ENCODE measurements at places on chromosomes 5 and 9. TPM values are rescaled to one million over a fixed set of nuclear protein-coding genes. Genes with fewer than 3 reads are reported as not detected.

TNFSF8 gene
- total RNA-seq: 1.6 TPM

WDR31 gene
- total RNA-seq: 2.1 TPM

SLCO4C1 gene
- total RNA-seq: 1.1 TPM

LRRC19 gene
- not detected for total RNA-seq

PCDHA3 gene
- 0.89 TPM for total RNA-seq

KCNIP1 gene
- total RNA-seq: 0.34 TPM

SLCO6A1 gene
- not detected for total RNA-seq

PITX1 gene
- total RNA-seq: 2.4 TPM

RLN2 gene
- total RNA-seq: not detected

LRRC70 gene
- 3.6 TPM for total RNA-seq

SPINK7 gene
- 22.9 TPM for total RNA-seq

STC2 gene
- 5.4 TPM for total RNA-seq

Data from suprapubic skin (tissue), 4 donors.